ENCODE measurements at places on chromosomes 5 and 9.

DNA sequence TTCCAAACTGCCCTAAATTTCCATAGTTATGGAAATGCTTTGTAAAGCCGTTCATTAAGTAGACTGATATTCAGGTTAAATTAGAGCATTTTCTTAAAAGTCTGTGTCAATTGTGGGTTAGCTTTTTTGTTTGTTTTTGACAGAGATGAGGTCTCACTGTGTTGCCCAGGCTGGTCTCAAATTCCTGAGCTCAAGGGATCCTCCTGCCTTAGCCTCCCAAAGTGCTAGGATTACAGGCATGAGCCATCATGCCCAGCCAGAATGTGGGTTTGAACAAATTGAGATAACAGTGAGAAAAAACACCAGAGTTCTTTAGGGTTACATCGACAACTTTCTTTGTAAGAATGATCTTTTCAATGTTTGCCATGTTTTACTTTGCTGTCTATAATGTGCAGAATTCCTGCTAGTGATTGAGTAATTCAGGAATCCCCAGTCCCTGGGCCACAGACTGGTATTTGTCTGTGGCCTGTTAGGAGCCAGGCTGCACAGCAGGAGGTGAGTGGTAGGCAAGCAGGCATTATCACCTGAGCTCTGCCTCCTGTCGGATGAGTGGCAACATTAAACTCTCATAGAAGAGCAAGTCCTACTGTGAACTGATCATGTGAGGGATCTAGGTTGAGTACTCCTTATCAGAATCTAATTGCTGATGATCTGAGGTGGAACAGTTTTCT is 80.5 kb downstream of the RAI14 start:
- no peak for DNase-seq

- DNase-seq, result no peak
Observed at GRCh38 chr9:96135076-96135752, 166.8 kb downstream of the HSD17B3 start.

DNA sequence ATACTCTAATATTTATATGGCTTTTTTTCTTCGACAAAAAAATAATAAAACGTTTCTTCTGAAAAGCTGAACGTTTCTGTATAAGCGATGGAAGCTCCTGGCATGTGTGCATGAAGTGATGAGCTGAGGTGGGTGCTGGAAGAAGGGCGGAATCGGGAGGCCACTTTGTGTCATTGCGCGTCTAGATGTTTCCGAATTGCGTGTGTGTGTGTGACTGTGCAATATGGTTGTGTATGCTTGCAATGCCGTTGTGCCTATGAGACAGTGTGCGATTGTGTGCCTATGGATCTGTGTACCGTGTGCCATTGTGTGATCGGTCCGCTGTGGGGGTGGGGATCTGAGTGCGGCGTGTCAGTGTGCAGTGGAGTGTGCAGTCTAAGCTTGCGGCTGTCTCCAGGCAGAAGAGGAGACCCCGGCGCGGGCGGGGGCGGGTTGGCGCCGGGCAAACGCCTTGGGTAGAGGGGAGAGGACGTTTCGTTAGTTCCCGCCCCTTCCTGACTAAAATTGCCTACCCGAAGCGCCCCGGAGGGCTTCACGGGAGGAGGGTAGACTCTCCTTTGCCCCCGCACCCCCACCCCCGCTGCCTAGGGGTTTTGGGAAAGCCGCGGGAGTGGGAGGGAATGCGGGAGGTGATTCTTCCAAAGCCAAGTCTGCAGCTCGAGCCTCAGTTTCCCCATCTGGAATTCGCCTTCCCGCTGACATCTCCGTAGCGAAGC is 24.2 kb downstream of the PCDHGC5 start:
- no peak for DNase-seq

DNA sequence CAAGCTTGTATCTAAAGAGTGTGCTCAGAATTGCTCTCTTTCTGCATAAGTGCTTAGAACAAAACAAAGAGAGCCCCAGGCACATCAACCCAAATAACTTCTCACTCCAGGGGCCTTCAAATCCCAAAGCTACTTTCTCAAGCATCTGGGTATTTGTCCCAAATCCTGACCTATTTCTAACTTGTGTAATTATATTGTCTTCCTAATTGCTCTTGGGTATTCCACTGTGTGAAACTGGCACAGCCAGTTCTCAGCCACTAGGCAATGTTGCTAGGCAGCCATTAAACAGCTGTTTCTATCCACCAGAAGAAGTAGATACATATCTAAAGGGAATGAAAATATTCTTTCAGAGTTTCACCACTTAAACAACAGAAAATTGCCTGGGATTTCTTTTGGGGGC is 198.8 kb downstream of the PRELID2 start:
- DNase-seq, result no peak

DNA sequence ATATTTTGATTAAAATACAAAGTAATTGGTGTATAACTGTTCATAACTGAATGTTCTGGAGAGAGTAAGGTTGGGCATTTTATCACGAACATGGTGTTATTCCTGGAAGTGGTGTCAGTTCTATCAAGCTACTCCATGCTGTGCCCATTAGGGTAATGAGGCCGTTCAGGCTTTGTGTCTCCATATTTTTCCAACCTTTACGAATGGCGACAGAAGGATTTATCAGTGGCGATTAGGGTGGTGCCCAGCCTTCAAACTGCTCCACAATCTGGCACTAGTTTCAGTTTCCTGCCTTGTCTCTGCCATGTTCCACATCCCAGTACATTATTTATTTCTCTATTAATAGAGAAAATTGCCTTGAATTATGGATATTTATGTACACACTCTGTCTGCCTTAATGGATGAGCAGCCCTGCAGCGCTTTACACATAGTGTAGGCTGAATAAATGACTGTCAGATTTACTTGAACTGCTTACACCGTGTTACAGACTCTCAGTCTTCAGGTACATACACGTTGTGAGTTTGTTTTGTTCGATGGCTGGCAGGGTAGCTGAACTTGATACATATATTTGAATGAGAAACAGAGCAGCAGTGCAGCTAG is 23.9 kb upstream of the TMC1 start:
- DNase-seq, result no peak

- no peak for DNase-seq
Observed at GRCh38 chr9:37311938-37312708, 110.4 kb upstream of the GRHPR start.

- no peak for DNase-seq
Observed at GRCh38 chr9:15374310-15374709, 48.4 kb upstream of the SNAPC3 start.

DNA sequence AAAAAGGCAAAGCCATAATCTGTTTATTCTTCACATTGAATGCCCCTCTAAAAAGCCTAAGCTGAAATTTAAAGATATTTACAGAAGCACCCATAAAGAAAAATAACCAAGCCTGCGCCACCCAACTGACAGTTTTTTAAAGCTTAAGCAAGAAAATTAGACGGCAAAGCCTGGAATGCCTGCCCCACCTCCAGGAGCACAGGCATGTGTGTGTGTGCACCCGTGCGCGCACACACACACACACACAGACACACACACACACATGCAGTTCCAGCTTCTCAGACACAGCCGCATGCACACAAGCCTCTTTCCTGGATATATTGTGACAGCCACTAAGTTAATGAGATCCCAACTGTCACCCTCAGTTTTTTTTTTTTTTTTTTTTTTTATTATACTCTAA is 88.2 kb downstream of the FRMD3 start:
- no peak for DNase-seq

DNA sequence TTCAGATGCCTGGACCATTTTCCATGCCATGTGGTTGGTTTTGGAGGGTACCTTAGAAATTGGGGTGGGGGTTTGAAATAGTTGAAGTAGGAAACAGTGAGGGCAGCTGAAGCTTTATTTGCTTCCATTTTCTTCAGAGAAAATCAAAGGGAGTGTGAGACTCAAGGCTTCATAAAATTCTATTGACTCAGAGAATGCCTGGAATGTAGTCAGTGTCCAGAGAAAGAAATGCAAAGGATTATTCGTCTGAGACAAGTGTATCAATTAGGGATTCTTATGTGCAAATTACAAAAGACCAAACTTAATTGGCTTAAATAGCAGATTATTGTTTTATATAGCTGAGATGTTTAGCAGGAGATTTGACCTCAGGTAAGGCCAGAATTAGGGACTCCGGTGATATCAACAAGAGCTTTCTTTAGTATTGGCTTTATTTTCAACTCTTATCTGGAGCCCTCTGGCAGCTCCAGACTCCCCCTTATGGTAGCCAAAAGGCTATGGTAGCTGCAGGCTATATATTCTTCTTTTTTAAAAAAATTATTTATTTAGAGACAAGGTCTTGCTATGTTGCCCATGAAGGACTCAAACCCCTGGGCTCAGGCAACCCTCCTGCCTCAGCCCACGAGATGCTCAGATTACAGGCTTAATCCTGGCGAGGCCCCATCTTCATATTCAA is 38.9 kb downstream of the PTTG1 start:
- DNase-seq, result no peak

GRCh38 chr9:36993933-36994764 is 39.9 kb downstream of the PAX5 start:
- DNase-seq, result no peak

DNA sequence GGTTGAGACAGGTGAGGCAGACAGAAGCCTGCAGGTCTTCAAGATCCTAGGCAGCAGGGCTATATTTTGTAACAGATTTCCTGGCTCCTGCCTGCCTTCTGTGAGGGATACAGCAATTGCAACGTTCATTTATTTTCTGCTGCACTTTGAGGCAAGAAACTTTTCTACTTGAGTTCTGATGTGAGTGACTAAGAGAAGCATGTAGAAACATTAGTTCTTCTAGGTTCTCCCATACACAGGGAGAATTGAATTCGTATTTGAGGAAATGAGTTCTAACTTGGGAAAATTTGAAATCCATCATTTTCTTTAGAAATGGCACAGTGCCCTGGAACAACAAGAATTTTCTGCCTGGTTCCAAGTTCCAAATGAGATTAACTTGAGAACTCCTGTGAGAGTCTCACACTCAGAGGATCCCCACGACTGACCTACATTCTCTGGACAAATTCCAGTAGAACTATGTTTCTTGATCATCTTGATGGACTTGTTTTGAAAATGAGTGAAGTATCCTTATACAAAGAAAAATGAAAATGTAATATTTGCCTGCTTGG is 15.0 kb downstream of the MAMDC2 start:
- no peak for DNase-seq

- DNase-seq, result peak; percentile 30
Observed at GRCh38 chr5:135829681-135830383, 4.6 kb upstream of the SLC25A48 start.

DNA sequence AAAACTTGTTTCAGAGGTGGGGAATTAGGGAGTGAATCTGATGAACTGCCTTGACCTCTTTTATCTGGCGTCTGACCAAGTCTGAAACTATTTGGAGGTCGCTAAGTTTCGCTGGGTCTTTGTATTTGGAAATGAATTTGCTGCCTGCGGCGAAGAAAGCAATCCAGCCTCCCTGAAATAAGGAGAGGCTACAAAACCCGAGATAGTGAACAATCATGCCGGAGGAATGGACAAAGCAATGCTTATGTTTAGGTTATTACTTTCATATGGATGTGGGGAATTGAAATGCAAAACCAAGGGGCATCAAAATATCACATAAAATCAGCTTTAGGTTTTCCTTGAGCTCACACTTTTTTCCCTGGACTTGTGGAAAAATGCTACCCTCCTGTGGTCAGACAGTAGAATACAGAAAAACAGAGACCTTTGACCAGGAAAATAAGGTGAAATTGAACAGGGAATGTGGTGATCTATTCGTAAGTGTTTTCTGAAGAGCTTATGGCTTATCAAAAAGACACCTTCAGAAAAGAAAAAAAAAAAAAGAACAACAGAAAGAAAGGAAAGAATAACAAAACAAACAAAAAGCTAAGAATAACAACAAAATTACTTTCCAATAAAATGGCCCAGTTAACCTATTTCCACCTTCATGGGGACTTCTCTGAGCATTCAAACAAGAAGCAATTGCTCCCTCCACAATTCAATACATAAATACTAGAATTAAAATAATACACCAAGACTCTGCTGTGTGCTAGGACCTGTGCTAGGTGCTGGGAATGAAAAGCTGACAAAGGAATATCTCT is 68.6 kb upstream of the DPYSL3 start:
- no peak for DNase-seq

DNA sequence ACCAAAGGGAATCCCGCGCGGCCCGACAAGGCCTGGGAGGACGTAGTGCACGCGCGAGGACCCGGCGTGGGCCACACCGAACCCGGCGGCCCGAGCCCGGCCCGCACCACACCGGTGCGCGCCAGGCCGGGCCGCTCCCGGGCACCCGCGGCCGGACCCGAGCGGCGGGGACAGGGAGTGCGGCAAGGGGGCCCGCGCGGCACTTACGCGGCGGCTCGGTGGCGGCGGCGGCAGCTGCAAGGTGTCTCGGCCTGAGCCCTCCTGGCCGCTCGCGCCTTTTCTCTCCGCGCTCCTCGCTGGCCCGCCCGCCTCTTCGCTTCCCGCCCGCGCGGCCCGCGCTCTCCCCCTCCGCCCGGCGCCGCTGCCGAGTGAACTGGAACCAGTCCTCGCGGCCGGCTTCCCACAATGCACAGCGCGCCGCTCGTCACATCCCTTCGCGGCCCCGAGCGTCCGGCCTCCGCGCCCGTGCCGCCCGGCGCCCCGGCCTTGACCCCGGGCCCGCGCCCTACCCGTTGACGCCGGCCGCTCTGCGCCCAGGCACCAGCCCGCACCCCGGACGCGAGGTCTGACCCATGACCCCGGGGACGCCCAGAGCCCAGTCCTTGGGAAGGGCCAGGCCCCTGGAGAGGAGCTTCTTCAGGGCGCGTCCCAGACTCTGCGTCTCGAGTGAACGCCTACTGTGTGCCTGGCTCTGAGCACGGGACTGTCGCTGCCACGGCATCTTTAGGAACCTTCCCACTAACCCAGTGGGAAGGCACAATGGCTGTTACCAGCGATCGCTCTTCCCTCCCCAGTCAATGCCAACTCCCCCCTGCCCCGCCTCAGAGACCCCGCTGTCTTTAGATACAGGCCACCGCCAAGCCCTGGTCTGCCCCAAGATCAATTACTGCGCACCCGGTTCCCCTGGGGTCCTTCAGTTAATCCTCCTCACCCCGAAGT is at the start of gene MACROH2A1:
MACROH2A1 (minus strand) TSS at position 377 of the 939 bp plus-strand sequence. CDS start 10,138 bp downstream, outside the sequence.
- DNase-seq, result peak; percentile 73

DNA sequence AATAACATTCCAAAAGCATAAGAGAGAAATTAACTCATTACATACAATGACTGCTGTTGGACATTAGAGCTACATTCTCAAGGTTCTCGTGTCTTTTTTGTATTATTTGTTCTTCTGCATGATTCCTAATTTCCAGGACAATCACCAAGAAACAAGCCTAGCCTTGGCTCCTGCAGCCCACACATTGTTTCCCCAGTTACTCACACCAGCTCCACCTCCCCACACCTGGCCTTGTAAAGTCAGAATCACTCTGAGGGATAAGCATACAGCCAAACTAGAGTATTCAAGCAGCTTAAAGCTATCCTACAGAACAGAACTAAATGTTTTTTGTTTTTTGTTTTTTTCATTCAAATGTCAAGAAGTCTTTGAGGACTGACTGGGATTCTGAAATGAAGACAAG is 189.2 kb downstream of the HINT1 start:
- DNase-seq, result no peak

All from stimulated activated CD8-positive, alpha-beta memory T cell treated with anti-CD3 and anti-CD28 coated beads, Interleukin-2, amount 100 ng/mL, for 48 hours (primary cell).